ENCODE measurements at places on chromosomes 12 and 14. TPM values are rescaled to one million over a fixed set of nuclear protein-coding genes. Genes with fewer than 3 reads are reported as not detected.
A peak's percentile ranks its signal among the peaks of the same experiment; 100 is the strongest.

Gene HSPB8
- total RNA-seq: not detected

Gene CD163
- not detected for total RNA-seq

Gene CBLN3
- 15.7 TPM for total RNA-seq

Gene MYF6
- total RNA-seq: not detected

Gene MYF5
- total RNA-seq: not detected

Gene CCDC175
- not detected for total RNA-seq

Gene TAS2R50
- total RNA-seq: 1.2 TPM

Gene DBX2
- not detected for total RNA-seq

Gene SLC6A13
- 3.3 TPM for total RNA-seq

Gene RIMBP2
- total RNA-seq: not detected

Gene DHRS2
- 5.0 TPM for total RNA-seq

Gene TAS2R14
- 1.9 TPM for total RNA-seq

Gene AQP6
- not detected for total RNA-seq

DNA sequence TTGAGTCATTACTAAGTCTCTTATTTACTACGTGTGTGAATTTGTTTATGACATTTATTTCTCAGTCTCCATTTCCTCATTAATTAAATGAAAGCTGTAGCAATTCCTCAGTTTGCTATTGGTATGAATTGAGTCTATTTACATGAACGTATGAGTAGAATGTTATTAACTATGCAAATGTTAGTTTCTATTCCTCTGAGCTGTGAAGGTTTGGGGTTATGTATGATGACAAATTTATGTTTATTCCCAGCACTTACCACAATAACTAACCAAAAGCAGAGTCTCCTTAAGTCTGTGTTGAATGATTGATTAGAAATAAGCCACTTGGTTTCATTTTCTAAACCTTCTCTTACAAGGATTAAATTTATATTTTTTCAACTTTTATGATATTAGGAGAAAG, 1340.9 kb downstream of the FSCB start:
- H3K27ac ChIP-seq: no peak overlapping the region
- no peak overlapping the region for H3K4me3 ChIP-seq
- no peaks in the 10 kb centered on the region for H3K27me3 ChIP-seq
- no peaks in the 10 kb centered on the region for H3K36me3 ChIP-seq
- no peaks in the 10 kb centered on the region for H3K4me1 ChIP-seq

DNA sequence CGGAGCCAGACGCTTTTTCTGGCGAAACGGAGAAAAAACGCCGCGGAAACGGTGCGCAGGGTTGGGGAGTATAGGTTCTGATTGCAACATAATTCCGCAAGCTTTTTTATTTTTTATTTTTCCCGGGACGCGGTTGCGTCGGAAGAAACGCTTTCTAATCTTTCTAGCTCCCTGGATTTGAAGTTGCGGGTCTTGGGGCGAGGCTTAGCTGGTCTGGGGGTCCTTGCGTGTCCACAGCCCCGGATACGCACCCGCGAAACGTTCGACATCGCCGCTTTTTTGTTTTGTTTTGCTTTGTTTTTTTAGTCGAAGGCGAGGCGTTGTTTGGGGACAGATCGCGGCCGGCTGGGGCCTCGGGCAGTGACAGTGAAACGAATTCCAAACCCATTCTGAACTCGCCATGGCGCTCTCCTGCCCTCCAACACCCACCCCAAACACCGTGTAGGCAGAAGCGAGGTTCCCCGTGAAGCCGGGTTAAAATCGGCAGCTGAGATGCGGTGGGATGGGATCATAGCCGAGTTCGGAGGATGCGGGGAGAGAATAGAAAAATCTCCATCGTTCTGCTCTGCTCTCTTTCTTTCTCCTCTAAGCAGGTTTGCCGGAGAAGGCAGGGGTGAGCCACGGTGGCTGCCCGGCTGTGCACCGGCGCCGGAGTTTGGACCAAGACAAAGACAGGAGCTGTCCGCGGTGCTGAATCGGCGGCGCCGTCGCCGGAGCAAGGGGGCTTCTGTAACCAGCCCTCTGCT, 8.1 kb upstream of the LHX5 start:
- peaks cover 4% of the 10 kb centered on the region for H3K36me3 ChIP-seq
- peak overlapping the region; percentile 27 for H3K4me3 ChIP-seq
- peak; percentile 59 for DNase-seq
- peak overlapping the region; percentile 69 for H3K27ac ChIP-seq
- H3K27me3 ChIP-seq: peaks cover 73% of the 10 kb centered on the region

GRCh38 chr12:131042834-131043245, 89.1 kb downstream of the ADGRD1 start:
- no peak overlapping the region for H3K27ac ChIP-seq
- no peaks in the 10 kb centered on the region for H3K4me1 ChIP-seq
- no peak for DNase-seq
- H3K27me3 ChIP-seq: no peaks in the 10 kb centered on the region

DNA sequence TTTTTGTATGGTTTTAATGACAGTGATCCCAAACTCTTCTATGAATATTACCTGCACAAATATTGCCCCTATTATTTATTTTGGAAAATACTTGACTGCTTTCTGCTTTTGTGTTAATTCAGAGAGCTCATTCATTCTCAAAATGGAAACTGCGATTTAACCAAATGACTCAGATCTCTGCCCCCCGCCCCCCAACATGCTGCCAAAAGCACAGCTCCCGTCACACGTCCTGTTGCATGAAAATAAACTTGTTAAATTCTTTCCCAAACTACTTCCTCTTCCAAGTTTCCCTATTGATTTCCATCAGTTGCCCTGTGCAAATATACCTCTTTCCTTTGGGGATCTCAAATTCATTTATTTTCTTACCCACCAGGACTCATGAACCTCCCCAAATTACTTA, 18.0 kb upstream of the NRDE2 start:
- H3K4me3 ChIP-seq: no peak overlapping the region
- no peaks in the 10 kb centered on the region for H3K36me3 ChIP-seq

- H3K27ac ChIP-seq: no peak overlapping the region
- no peaks in the 10 kb centered on the region for H3K27me3 ChIP-seq
- H3K4me3 ChIP-seq: no peak overlapping the region
- no peaks in the 10 kb centered on the region for H3K36me3 ChIP-seq
- peaks cover 38% of the 10 kb centered on the region for H3K4me1 ChIP-seq
Measured at GRCh38 chr14:100440758-100441203, 117.6 kb downstream of the SLC25A47 start.

GRCh38 chr12:119069147-119069642, 87.9 kb downstream of the SRRM4 start:
- DNase-seq: no peak
- H3K4me1 ChIP-seq: no peaks in the 10 kb centered on the region
- H3K36me3 ChIP-seq: no peaks in the 10 kb centered on the region
- H3K4me3 ChIP-seq: no peak overlapping the region

- no peaks in the 10 kb centered on the region for H3K27me3 ChIP-seq
- H3K27ac ChIP-seq: peak overlapping the region; percentile 27
- H3K4me3 ChIP-seq: no peak overlapping the region
- peaks cover 30% of the 10 kb centered on the region for H3K4me1 ChIP-seq
Measured at GRCh38 chr12:47781479-47782371, 8.7 kb downstream of the SLC48A1 start.

GRCh38 chr12:40031965-40032364, 73.9 kb downstream of the SLC2A13 start:
- no peaks in the 10 kb centered on the region for H3K27me3 ChIP-seq
- no peaks in the 10 kb centered on the region for H3K36me3 ChIP-seq
- no peak overlapping the region for H3K27ac ChIP-seq

DNA sequence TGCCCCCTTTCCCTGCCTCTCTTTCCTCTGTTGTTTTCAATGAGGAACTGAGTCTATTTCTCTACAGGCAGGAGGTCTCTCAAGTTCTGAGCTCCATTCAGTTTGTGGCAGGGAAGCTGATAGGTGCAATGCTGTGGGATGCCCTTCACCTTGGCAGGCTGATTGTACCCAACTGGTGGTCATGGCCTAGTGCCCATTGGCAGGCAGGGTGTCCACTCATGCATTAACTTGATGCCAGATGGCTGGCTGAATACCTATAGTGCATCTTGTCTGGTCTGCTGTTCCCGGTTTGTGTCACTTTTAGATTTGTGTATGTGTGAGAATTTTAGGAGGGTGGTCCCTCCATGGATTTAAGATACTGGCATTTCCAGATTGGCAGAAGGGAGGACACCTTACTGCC, 20.0 kb upstream of the ITGA5 start:
- H3K27me3 ChIP-seq: no peaks in the 10 kb centered on the region
- H3K4me1 ChIP-seq: peaks cover 12% of the 10 kb centered on the region
- H3K36me3 ChIP-seq: no peaks in the 10 kb centered on the region
- DNase-seq: no peak
- H3K4me3 ChIP-seq: no peak overlapping the region
- no peak overlapping the region for H3K27ac ChIP-seq

- no peak for DNase-seq
- H3K27me3 ChIP-seq: no peaks in the 10 kb centered on the region
- H3K27ac ChIP-seq: no peak overlapping the region
- no peaks in the 10 kb centered on the region for H3K4me1 ChIP-seq
Measured at GRCh38 chr12:16785524-16785923, 179.6 kb upstream of the LMO3 start.

DNA sequence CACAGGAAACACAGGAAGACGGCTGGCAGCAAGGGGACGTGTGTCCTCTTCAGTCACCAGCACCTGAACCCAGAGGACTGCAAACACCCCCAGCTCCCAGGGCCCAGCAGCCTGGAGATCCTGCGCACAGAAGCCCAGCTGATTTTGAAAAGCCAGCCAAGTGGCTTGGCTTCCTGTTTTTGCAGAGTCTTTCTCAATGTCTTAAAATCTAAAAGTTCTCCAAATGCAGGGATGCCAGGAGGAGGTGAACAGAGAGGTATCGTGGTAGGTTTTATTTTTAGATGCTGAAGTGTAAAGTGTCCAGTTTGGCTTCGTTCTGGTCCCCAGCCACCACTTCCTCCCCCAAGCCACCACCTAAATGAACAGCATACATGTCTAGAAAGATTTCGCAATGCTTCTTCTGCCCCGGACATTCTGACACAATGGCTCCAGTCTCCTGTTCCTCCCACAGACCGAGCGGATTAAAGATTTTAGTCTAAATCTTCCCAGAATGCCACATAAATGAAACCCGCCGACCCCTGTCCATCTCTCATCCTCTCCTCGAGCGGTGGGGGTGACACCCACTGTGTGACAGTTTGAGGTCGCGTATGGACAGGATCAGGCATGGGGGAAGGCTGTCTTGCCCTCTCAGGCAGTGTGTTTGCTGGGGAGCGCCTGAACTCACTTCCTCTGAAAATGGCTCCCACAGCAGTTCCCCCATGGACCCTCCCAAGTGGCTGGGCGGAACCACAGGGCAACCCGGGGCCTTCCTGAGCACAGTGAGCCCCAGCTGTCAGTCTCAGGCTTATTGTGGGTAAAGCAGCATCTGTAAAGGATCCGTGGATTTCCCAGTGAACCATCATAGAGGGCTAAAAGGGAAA, 41.6 kb downstream of the ITPK1 start:
- H3K27me3 ChIP-seq: no peaks in the 10 kb centered on the region
- no peak for DNase-seq
- peak overlapping the region; percentile 63 for H3K27ac ChIP-seq
- peaks cover 51% of the 10 kb centered on the region for H3K4me1 ChIP-seq
- H3K36me3 ChIP-seq: no peaks in the 10 kb centered on the region

DNA sequence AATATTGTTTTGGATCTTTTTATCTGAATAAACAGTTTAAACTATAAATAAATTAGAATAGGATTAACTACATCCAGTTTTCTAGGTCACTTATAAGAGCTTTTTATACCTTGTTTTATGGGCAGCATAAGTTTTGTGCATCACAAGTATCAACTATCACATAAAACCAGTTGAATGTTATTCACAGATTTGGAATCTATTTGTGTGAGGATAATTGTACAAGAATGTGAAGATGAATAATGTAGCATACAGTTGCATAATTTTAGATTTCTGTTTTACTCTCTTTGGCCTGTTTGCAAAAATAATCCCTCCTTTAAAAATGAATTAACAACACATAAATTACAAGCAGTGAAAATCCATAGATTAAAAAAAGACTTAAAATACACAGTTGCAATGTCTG, 88.8 kb downstream of the SCFD1 start:
- H3K36me3 ChIP-seq: peaks cover 2% of the 10 kb centered on the region
- H3K4me3 ChIP-seq: no peak overlapping the region
- H3K27ac ChIP-seq: no peak overlapping the region
- DNase-seq: no peak
- no peaks in the 10 kb centered on the region for H3K4me1 ChIP-seq

- no peaks in the 10 kb centered on the region for H3K27me3 ChIP-seq
- no peaks in the 10 kb centered on the region for H3K36me3 ChIP-seq
- H3K4me1 ChIP-seq: no peaks in the 10 kb centered on the region
- DNase-seq: no peak
- no peak overlapping the region for H3K4me3 ChIP-seq
Measured at GRCh38 chr14:82549306-82549990, 1015.8 kb upstream of the SEL1L start.

GRCh38 chr14:89616852-89617341, 199.9 kb upstream of the FOXN3 start:
- H3K27ac ChIP-seq: peak overlapping the region; percentile 93
- H3K27me3 ChIP-seq: no peaks in the 10 kb centered on the region
- H3K4me1 ChIP-seq: peaks cover 82% of the 10 kb centered on the region
- H3K4me3 ChIP-seq: peak overlapping the region; percentile 97

- H3K27ac ChIP-seq: no peak overlapping the region
- no peaks in the 10 kb centered on the region for H3K27me3 ChIP-seq
- peaks cover 35% of the 10 kb centered on the region for H3K4me1 ChIP-seq
- H3K4me3 ChIP-seq: no peak overlapping the region
- DNase-seq: no peak
Measured at GRCh38 chr12:68750506-68750905, 4.5 kb downstream of the SLC35E3 start.

DNA sequence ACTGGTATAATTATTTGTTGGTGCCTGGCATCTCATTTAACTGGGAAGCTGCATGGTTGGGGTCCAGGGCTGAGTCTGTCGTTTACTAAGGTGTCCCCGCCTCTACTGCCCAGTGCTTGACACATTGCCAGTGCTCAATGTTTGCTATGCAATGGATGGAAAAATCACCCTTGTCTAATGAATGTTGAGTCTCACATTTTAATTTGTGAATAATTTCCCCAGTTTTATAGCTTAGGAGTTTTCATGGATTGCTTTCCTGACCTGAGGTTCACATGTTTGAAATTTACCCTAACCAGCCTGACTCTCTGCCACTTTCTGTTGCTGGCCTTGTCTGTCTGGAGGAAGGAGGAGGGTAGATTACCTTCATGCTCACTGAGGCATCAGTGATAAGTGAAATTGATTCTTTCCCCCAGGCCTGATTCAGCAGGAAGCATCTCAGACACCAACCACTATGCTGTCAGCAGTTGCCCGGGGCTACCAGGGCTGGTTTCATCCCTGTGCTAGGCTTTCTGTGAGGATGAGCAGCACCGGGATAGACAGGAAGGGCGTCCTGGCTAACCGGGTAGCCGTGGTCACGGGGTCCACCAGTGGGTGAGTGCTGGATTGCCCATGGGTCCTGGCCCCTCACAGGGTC, 2.4 kb downstream of the DHRS2 start:
- no peaks in the 10 kb centered on the region for H3K36me3 ChIP-seq
- no peak for DNase-seq
- no peaks in the 10 kb centered on the region for H3K4me1 ChIP-seq
- no peaks in the 10 kb centered on the region for H3K27me3 ChIP-seq
- no peak overlapping the region for H3K27ac ChIP-seq

GRCh38 chr14:76975051-76975450, 53.5 kb downstream of the IRF2BPL start:
- DNase-seq: no peak
- no peaks in the 10 kb centered on the region for H3K36me3 ChIP-seq
- no peak overlapping the region for H3K4me3 ChIP-seq
- H3K27me3 ChIP-seq: no peaks in the 10 kb centered on the region
